ENCODE measurements at places on chromosomes 5 and 9.

- DNase-seq: no peak
Observed at GRCh38 chr5:33267801-33268200, 173.0 kb upstream of the TARS1 start.

DNA sequence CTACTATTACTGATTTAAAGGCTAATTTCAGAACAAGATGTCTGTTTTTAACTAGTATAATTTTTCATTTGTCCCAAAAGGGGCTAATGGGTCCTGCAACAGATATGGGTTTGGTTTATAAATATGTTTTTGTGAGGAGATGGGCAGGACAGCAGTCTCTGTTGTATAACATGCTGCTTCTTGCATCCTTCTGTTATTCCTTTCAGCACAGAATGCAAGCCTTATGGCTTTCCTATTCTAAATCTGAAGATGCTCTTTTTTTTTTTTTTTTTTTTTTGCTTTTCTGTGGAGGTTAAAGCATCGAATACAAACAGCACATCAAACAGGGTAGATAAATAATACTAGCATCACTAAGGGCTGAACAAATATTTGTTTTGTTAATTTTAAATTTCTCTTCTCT, 235.7 kb downstream of the EFNA5 start:
- no peak for DNase-seq

- no peak for DNase-seq
Observed at GRCh38 chr5:169871826-169872490, 108.3 kb downstream of the INSYN2B start.

DNA sequence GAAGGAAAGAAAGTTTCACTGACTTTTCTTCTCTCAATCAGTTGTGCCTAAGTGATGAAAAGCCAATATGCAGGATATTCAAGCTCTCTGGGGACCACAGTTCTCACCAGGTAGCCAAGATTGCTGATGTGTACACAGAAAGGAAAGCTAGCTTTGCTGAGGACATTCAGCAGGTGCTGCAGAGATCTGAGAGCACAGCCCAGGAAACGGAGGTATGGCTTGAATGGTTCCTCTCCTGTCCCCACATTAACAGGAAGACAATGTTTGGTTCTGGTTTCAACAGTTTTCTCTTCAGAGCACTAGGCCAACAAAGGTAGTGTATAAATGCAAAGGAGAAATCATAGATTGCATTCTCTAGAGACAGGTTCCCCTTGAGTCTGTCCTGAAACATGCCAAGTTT, 69.6 kb downstream of the PTPDC1 start:
- no peak for DNase-seq

- DNase-seq: no peak
Observed at GRCh38 chr5:178778919-178779318, 48.5 kb upstream of the ZNF354A start.

DNA sequence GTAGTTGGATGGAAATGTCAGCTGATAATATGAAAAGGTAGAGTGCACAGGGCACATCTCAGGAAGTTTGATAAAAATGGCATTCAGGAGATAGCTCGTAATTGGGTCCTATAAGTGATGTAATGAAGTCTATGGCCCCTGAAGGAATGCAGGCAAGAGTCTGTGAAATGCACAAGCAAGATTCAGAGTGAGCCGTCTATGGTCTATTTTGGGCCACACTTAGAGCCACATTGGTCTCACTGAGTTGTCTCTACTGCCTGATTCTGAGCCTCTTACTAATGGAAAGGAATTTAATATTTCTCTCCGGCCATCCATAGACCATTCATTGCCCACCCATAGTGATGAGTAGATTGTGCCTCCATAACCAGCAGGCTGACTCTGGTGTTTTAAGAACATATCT, 111.3 kb upstream of the KCNN2 start:
- DNase-seq: no peak

DNA sequence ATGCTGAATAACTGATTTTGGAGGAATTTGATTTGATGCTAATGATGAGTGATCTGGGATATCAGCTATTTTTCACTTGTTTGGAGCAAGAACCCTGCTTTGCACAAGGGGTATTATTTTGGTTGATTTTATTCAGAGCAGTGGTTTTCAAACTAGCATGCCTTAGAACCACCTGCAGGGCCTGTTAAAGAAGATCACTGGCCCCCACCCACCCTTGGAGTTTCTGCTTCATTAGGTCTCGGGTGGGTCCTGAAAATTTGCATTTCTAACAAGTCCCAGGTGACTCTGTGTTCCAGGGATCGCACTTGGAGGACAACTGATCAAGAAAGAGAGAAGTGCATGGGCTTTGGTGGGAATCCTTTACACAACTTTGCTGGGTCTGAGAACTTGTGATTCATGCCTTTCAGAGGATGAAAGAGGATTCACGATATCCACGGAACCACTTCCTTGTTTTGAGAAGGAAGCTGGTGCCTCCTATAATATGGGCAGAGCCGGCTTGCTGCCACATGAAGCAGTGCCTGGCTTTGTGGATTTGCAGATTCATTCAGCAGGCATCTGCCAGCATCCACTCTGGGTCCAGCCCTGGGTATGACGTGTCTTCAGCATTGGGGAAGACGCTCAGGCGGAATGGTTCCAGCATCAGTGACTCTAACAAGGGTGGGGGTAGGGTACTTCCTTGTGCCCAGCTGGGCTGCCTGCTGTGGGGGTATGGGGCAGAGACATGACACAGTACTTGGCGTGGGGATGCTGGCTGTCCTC, 106.6 kb upstream of the PITX1 start:
- DNase-seq: peak; percentile 39

- no peak for DNase-seq
Observed at GRCh38 chr5:14834584-14835550, 36.7 kb downstream of the ANKH start.

- DNase-seq: no peak
Observed at GRCh38 chr9:135555203-135555602, 6.4 kb upstream of the PAEP start.

DNA sequence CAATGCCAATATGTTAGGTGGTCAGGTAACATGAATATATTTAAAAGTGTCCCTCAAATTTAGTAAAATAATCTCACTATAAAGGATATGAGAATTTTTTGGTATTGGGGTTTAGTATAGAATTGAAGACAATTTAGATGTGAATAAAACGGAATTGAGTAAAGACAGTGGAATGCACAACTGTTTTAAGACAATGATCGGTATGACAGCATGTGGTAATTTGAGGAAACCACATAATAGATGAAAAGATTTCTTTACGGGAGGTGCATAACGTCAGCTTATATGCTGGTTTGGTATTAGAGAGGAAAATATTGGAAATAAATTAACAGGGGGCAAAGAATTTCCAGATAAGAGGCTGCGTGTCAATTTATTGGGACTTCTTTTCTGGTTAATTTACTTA, 1043.2 kb downstream of the CDH18 start:
- no peak for DNase-seq

DNA sequence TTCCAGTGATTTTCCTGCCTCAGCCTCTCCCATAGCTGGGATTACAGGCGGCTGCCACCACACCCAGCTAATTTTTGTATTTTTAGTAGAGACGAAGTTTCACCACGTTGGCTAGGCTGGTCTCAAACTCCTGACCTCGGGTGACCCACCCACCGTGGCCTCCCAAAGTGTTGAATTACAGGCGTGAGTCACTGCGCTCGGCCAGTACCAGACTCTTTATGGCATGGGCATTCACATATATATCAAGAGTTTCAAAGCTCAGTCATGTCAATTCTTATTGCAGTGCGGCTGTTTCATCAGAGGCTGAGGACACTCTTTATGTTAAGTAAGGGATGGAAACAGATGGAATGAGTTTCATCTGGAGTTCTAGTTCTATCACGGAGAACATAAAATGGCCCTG, 315.2 kb upstream of the CDH6 start:
- DNase-seq: no peak

- no peak for DNase-seq
Observed at GRCh38 chr5:51968756-51969155, 585.5 kb downstream of the ISL1 start.

DNA sequence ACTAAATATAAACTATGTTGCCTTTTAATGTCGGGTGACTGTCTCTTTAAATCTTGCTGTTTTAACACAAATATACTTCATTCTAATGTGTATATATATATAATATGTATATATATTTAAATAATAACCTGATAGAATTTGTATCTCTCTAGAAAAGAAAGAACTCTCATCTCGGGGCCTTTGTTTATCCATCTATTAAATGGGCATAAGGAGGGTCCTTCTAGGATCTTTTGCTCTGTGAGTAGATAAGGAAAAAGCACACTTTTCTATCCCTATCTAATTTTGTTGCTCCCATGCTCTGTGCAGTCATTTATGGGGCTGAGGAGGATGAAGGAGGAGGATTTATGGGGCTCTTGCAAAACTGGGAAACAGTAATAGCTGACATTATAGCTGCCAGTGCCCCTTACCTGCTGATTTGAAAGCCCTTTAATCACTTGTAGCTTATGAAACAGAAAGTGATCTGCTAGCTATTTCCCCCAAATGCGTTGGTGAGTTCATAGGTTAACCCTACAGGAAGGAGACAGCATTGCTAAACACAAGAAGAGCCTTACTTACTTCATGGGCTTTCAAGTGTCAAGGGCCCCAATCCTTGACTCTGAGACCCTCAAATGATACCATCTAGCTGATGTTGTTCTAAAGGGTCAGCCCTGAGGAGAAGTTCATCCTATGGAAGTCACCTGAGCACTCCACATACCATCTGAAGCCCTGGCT, 5.8 kb upstream of the PPARGC1B start:
- DNase-seq: no peak

DNA sequence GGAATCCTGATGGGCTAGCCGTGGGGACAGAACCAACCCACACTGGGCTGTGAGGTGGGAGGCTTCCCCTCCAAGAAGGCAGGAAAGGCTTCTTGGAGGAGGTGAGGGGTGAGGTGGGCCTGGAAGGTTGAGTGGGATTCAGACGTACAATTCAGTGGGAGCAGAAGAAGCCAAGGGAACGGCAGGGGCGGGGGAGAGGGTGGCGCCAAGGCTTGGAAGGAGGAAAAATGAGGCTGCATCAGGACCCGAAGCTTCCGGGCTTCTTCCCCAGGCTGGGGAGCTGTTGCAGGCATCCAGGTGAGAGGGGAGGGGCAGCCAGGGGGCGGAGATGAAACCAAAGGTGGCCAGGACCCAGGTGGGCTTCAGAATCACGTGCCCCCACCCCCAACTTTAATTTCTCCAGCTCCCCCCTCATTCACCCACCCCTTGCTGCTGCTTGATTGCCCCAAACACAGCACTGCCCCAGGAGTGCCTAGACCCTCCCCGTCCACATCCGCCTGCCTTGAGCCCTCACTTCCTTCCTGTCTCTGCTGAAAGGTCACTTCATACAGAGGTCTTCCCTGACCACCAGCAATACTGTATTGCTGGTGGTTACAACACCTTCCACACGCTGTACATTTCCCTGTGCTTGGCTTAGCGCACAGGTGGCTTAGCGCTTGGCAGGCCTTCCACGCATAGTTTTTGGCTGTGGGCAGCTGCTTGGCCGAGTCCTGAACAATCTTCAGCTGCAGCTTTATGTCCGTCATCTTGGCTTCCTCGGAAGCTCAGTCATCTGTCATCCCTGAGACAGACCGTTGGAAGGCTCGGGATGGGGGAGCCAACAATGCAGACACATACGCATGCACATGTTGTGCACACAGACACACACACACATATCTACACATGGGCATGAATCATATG, 193.5 kb downstream of the RGS3 start:
- no peak for DNase-seq

GRCh38 chr5:169758886-169759285, 121.8 kb downstream of the DOCK2 start:
- DNase-seq: no peak

DNA sequence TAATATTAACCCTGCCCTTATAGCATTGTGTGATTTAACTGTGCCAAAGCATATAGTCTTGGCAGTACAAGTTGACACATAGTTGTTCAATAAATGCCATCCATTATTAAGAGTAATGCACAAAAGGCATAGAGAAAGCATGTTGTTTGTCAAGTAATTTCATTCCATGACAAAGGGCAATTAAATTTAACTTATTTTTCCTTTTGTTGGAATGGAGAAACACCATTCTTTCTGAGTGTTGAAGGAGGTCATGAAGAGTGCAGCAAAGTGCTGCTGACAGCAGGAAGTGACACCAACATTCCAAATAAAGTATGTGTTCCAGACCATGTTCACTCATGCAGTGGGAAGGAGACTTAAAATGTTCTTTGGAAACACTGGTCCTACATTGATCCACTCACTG, 29.1 kb downstream of the ANKDD1B start:
- no peak for DNase-seq

DNA sequence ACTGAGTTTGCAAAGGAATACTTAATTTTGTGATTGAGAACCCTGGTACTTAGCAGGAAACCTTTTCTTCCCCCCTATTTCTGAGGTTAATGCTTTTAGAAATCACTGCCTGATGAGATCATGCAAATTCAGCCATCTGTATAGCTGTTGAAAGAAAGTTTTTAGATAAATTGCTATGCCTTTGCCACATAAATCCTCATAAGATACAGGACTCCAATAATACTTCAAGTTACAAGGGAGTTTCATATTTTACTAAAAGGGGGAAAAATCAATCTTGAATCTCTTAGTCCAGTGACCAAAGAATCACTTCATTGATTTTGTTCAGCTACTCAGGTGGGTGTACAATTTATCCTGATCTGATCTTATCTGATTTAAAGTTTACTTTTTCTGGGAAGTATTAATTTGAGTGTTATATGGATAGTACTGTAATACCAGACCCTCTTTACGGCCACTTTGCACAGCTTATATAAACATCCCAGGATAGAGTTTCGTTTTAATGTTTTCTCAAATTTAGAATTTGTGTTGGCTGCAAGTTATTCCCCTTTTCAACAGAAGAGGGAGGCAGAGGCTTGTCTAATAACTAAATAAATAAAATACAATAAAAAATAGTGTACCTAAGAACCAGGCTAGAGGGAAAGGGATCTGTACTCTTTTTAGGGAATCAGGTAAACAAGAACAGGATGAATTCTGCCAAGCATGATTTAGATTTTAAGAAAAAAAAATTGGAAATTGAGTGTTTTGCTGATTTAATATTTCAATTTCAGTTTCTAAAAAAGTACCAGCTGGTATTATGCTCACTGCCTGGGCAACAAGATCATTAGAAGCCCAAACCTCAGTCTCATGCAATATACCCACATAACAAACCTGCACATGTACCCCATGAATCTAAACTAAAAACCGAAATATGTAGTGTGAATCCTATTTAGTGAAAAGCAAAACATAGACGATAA, 69.1 kb downstream of the PSAT1 start:
- DNase-seq: no peak

DNA sequence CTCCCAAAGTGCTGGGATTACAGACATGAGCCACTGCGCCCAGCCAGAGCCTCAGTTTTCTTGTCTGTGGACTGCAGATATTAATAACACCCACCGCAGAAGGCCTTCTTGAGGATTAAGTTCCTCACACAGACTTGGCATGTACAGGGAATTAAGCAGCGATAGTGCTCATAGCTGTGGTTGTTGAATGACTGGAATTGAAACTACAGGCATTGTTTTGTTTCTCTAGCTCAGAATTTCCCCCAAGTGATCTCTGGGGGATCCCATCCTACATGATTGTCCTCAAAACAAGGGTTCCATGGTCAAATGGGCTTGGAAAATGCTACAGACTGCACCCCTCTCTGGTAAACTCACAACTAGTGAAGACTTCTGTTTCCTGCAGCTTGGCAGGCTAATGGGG, 44.2 kb upstream of the TDRD7 start:
- DNase-seq: no peak

- no peak for DNase-seq
Observed at GRCh38 chr5:131160134-131160533, 4.9 kb downstream of the HINT1 start.

Data from adrenal gland (tissue), 19 donors.